ENCODE measurements at places on chromosomes 2 and 18.

- no peak for DNase-seq
Measured at GRCh38 chr2:16293398-16293797, 353.0 kb downstream of the MYCN start.

GRCh38 chr2:180607514-180608049, 372.8 kb upstream of the UBE2E3 start:
- DNase-seq = no peak

GRCh38 chr2:214410918-214411554, at the start of gene VWC2L:
TSS of gene VWC2L (plus strand) at chr2:214411054. CDS start at chr2:214414194, 3,140 bp downstream.
- peak; percentile 0 for DNase-seq

- DNase-seq = no peak
Measured at GRCh38 chr18:71136487-71136886, 847.6 kb downstream of the SOCS6 start.

DNA sequence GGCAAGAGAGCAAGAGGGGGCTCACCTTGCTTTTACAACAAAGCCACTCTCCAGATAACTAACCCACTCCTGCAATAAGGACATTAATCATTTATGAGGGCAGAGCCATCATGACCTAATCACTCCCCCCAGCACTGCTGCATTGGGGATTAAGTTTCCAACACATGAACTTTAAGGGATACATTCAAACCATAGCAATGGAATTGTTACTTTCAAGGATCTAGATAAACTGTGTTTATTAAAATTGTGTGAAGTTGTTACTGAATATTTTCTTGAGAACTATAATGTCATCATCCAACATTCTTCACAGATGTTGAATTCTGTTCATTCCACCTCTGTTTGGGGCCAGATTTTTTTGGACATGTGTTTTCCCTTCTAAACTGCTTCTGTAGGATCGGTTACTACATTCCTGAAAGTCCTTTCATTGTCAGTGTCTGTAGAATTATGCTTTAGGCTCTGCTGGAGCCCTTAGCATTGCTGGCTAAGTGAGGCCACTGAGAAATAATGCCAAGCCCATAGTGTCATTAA, 50.4 kb downstream of the SPATS2L start:
- DNase-seq = no peak

GRCh38 chr2:98161186-98161585, 74.2 kb downstream of the VWA3B start:
- no peak for DNase-seq

DNA sequence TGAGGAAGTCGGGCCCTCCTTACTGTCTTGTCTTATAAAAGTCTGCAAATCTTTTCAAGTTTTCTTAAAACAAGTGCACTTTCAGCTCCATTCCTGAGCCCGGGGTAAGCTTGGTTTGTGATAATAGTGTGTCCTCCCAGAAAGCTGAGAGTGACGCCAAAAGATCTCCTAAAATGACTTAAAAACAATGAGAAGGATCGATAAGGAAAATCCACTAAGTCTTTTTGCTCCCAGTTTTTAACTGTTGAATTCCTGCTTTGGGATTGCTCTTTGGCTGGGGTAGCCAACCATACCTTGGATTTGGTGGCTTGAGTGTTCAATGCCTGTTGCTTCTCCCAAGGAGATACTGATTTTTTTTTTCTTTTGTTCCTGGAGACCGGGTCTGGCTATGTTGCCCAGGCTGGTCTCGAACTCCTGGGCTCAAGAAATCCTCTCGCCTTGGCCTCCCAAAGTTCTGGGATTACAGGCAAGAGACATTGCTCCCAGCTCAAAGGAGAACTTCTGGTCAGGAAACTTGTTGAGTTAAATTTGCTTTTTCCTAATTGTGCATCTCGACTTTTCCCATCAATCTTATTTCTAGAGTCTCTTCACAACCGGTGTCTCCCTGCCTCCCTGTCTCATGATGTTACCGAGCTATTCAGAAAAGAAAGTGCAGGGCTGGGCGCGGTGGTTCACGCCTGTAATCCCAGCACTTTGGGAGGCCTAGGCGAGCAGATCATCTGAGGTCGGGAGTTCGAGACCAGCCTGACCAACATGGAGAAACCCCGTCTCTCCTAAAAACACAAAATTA, 3.0 kb downstream of the TGIF1 start:
- no peak for DNase-seq

DNA sequence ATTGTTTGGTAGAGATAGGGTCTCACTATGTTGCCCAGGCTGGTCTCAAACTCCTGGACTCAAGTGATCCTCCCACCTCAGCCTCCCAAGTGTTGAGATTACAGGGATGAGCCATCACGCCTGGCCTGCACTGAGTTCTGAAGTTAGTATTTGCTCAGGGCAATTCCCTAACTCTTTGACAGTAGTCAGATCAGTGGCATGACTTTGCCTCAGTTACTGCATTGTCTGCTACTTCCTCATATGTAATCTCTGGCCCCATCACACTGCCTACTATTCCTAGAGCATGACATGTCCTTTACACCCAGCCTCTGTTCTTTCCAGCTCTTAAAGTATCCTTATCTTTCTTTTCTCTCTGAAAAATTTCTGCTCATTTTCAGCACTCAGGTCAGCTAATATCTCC, 193.5 kb downstream of the LDLRAD4 start:
- no peak for DNase-seq

- peak; percentile 63 for DNase-seq
Measured at GRCh38 chr18:63213331-63213900, 106.2 kb downstream of the BCL2 start.
